ENCODE measurements at places on chromosomes 7 and 10.

DNA sequence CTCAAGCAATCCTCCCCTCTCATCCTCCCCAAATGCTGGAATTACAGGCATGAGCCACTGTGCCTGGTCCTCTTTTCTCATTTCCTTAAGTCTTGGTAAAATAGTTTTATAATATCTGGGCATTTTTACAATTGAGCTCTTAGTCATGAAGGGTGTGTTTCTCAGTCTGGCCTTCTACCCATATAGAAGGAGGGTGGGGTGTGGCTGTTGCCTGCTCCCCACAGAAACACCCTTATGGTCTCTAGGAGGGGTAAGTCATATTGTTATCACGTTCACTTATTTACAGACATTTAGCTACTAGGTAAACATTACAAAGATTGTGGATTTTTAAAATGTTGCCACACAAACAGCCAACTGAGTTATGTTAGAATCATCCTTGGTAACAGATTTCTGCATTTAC lies 6.7 kb upstream of the OTUD1 start:
- no peak overlapping the region for H3K4me3 ChIP-seq
- no peak overlapping the region for H3K27ac ChIP-seq
- no peak for DNase-seq
- no peaks in the 10 kb centered on the region for H3K4me1 ChIP-seq
- H3K36me3 ChIP-seq: no peaks in the 10 kb centered on the region

DNA sequence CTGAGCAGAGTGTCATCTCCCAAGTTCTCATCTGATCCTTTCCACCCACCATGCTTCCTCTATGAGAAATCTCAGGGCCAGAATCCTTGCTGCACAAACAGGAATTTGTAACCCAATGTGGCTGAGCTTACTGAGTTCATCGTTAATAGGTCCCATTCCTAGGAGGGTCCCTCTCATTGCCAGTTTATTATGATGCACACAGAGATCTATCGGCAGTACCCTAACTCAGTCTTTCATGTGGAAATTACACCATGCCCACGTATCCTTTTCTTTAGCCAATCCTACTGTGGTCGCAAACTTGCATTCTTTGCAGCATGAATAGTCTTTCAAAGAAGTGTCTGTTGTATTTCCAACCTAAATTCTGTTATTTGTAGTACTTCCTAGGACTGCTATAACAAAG lies 12.1 kb downstream of the TMEM236 start:
- H3K27me3 ChIP-seq: no peaks in the 10 kb centered on the region
- H3K36me3 ChIP-seq: no peaks in the 10 kb centered on the region
- DNase-seq: no peak

DNA sequence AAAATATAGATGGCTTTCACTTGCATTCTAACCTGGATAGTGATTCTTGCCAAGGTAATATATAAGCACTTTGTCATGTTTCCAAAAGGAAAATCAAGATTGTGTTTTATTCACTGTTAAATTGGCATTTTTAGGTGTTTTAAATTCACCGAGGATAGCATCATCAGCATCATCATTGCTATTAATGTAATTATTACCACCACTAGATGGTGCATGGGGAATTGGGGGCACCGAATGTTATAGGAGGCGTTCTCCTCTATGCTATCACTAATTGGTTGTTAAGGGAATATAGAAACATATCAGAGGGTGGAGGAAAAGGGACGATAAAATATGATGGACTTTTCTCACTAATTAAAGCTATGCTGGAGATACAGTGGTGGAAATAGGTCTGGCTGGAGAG lies 95.5 kb downstream of the CELF2 start:
- H3K27ac ChIP-seq: no peak overlapping the region
- no peak overlapping the region for H3K4me3 ChIP-seq
- no peaks in the 10 kb centered on the region for H3K27me3 ChIP-seq
- no peaks in the 10 kb centered on the region for H3K4me1 ChIP-seq

DNA sequence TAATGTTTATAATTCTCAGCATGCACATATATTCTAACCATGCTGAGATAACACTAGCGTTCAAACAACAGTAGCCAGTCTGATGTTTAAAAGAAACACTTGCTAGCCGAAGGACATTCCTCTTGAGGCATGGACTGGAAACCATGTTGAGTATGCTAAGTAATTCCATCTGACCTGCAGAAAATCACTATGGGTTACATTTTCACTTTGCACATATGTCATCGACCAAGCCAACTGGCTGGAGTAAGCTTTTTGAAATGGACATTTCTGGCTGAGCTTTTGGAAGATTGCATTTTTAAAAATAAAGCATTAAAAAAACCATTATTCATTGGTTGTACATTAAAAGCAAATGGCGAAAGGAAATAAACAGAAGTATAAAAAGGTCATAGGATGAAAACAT lies 88.2 kb downstream of the BBS9 start:
- H3K27ac ChIP-seq: no peak overlapping the region
- no peak overlapping the region for H3K4me3 ChIP-seq
- no peak for DNase-seq
- H3K27me3 ChIP-seq: no peaks in the 10 kb centered on the region

DNA sequence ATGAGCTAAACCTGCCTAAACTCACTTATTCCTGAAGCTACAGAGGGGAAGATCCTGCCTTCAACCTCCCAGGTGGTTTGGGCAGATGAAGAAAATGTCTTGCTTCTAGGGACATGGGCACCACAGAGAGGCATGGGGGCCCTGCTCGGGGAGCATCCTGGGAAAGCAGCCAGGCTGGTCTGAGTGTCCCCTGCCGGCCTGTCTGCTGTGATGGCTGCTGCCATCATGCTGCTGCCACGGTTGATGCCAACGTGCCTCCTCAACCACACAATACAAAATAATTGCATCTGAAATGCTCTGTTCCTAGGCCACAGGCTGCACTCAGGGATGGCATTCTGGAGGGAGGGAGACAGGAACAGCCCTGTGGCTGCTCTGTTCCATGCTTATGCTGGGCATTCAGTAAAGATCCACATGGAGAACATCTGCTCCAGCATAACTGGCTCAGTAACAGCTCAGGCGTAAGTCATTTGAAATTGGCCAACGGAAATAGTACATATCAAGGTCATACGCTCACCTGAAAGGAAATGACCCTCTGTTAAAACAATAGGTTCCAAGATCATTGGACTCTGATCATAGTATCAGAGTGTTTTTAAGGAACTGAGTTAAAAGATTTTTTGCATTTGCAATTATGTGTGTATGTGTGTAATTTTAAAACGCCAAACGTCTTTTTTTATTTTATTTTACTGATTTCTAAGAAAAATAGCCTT lies 299.0 kb downstream of the TNS3 start:
- no peak for DNase-seq
- no peak overlapping the region for H3K27ac ChIP-seq
- no peak overlapping the region for H3K4me3 ChIP-seq
- no peaks in the 10 kb centered on the region for H3K4me1 ChIP-seq
- no peaks in the 10 kb centered on the region for H3K27me3 ChIP-seq

DNA sequence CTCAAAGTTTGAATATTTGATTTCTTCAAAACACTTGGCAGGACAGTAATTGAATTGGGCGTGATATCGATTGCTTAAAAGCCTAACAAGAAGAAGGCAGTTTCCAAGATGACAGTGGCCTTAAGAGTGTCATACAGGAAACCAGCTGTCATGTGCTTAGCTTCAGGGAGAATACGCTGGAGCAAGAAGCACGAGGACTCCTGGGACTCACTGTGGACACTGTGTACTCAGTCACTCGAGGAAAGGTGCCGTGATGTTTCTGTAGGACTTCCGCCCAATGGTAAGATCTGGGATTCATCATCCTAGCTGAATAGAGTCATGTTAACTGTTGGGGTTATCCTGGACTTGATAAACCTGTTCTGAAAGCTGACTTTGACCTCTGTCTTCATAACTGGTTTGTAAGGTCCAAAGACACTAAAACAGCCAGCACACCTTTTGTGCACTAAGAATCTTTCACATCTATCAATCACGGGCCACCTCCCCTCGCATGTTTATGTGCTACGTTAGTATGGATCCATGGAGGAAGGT lies 113.5 kb downstream of the CELF2 start:
- H3K4me1 ChIP-seq: no peaks in the 10 kb centered on the region
- no peak for DNase-seq
- no peak overlapping the region for H3K27ac ChIP-seq
- no peaks in the 10 kb centered on the region for H3K36me3 ChIP-seq
- H3K27me3 ChIP-seq: no peaks in the 10 kb centered on the region
- no peak overlapping the region for H3K4me3 ChIP-seq

GRCh38 chr10:109997233-109997632 lies 10.6 kb upstream of the ADD3 start:
- no peak overlapping the region for H3K27ac ChIP-seq
- H3K27me3 ChIP-seq: no peaks in the 10 kb centered on the region
- no peak for DNase-seq
- H3K4me1 ChIP-seq: peaks cover 3% of the 10 kb centered on the region
- H3K4me3 ChIP-seq: no peak overlapping the region
- H3K36me3 ChIP-seq: no peaks in the 10 kb centered on the region

DNA sequence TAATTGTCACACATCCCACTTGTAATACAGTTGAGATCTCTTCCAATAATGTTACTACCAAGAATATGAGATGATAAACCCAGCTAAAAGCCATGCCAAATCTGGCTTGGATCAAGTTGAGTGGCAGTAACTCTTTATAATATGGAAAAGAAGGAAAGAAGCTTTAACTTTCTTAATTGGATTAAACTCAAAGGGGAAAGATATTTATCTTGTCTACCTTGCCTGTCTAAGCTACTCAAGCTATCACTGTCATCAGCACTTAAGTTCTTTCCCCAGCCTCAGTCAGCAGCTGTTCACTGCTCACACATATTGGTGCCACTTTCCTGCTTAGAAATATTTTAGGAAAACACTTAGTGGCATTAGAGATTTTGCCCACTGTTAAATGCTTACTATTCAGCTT lies 350.7 kb downstream of the IPMK start:
- H3K27me3 ChIP-seq: no peaks in the 10 kb centered on the region
- DNase-seq: no peak
- H3K27ac ChIP-seq: no peak overlapping the region
- no peak overlapping the region for H3K4me3 ChIP-seq

DNA sequence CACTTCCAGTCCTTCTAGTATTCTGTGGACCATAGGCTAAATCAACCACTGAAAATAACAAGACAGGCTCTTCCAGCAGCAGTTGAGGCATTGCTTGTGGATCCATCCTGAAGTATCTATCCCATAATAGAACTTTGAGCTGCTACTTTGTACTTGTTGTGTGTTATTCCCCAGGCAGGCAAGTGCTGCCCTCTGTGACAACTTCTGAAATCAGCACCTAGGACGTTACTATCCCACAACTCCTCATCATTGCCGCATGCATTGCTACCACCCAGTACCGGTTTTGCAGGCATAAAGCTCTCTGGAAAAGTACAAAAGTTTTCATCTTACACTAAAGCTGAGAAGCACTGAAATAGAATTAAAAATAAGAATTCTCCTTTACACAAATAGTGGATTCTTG lies 145.3 kb downstream of the HTR7 start:
- no peaks in the 10 kb centered on the region for H3K4me1 ChIP-seq
- H3K27me3 ChIP-seq: peaks cover 3% of the 10 kb centered on the region

DNA sequence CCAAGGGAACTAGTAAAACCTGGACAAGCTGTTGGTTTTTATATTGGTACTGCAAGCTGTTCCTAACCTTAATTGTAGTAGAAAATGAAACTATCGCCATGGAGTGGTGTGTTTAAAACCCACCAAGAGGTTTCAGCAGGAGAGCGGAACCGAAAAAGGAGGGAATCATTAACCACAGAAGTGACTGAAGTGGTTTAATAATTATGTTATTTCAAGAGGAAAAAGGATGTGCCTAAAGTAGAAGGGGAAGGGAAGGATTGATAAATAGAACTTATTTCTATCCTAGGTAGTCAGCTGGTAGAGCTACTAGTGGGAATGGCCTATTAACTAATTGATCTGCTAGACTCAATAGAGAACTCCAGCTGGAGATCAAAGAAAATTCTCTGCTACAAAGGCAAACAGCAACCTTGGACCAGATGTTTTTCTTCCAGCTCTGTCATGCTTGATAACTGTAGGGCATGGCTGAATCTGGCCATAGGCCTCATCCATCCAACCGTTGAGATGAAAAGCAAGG lies 91.8 kb downstream of the BAMBI start:
- H3K4me1 ChIP-seq: no peaks in the 10 kb centered on the region
- H3K27me3 ChIP-seq: no peaks in the 10 kb centered on the region
- H3K27ac ChIP-seq: no peak overlapping the region
- H3K4me3 ChIP-seq: no peak overlapping the region

DNA sequence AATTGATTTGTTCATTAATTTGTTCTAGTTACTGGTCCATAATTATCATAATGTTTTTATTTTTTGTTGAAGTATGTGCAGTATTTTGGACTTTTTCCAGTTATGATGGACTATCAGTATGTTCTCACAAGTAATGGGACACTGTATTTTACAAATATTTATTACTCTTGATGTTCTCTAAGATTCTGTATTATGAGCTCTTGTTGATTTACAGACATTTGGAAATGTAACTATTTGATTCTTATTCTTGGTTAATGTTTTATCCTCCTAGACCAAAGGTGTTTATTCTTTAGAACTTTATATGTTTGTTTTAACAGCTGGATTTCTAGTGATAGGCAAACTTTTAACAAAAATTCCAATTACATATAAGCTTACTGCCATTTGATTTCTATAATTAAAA lies 200.6 kb downstream of the SDK1 start:
- H3K4me3 ChIP-seq: no peak overlapping the region
- no peaks in the 10 kb centered on the region for H3K36me3 ChIP-seq
- no peaks in the 10 kb centered on the region for H3K27me3 ChIP-seq
- DNase-seq: no peak
- H3K27ac ChIP-seq: no peak overlapping the region

DNA sequence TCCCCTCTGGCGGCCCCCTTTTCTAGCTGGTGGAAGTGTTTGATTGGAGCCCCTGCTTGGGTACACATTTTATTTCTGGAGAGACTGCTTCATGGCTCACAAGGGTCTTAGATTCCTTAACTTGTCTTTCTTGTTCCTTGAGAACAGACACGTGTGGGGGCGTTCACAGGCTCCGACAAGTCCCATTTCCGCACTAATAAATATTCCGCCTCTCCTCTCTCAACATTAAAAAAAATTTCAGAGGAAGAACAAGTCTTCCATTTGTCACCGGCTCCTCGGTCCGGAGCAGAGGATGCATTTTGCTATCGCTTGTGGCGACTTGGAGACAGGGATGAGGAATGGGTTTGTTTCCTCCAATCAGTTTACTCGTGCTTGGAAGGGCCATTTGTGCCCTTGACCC lies 134.0 kb upstream of the PODXL start:
- peaks cover 4% of the 10 kb centered on the region for H3K27me3 ChIP-seq
- no peak for DNase-seq
- H3K27ac ChIP-seq: no peak overlapping the region
- H3K36me3 ChIP-seq: no peaks in the 10 kb centered on the region

DNA sequence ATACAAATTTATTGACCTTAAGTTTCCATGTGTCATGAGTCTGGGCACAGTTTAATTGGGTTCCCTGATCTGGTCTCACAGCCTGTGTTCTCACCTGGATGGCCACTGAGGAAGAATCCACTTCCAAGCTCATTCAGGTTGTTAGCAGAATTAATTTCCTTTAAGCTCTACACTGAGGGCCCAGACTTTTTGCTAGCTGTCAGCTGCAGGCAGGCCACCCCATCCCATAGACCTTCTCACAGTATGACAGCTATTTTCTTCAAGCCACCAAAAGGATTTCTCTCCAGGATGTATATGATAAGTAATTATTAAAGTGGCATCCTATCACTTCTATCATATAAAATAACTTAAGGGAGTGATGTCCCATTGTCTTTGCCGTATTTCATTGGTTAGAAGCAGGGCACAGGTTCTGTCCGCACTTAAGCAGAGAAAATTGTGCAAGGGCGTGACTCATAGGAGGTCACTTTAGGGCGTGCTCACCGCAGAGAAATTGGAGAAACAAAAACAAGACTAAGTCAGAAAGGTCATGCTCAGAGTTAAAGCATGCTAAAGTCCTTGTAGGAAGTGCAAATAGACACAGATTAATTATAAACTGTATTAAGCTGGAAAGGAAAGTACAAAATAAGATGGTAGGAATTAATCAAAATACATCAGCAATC lies 109.9 kb downstream of the AHR start:
- H3K27ac ChIP-seq: peak overlapping the region; percentile 26
- H3K27me3 ChIP-seq: no peaks in the 10 kb centered on the region
- peaks cover 33% of the 10 kb centered on the region for H3K4me1 ChIP-seq
- DNase-seq: peak; percentile 80
